Activated CD8-positive, alpha-beta memory T cell treated with anti-CD3 and anti-CD28 coated beads for 24 hours (primary cell): ENCODE measurements at places on chromosomes 5 and 9.

DNA sequence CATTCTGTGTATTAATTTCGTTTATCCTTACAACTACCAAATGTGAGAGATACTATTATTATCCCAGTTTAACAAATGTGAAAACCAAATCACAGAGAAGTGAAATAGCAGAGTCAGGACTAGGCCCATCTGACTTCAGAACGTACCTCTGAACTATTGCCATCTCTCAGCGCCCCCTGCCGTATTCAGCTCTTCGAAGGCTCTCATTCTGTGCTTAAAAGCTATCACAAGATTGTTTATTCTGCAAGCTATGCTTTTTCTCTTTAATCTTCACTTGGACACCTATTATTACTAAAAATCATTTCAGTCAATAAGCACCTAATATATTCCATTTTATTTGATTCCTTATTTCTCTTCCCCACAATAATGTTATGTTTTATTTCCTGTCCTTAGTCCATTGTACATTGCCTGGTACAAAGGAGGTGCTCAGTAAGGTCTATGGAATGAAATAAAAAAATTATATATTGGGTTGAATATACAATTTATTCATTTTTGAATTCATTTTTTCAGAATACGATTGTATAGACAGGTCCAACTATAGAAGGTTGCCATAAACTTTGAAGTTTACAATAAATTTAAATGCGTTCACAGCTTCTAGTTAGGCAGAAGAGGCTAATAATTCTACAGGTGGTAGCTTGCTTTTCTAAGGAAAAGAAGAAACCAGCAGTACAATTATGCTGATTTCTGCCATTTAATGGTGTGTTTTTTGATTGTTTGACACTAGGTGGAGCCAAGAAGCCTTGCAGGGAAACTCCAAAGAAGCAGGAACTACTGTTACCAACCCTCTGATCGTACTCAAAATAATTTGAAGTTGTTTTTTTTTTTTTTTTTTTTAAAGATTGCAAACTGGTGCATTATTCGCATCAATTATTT is 202.2 kb upstream of the DMRTA1 start:
- DNase-seq, result no peak

GRCh38 chr5:95989283-95990048 is 27.8 kb upstream of the ELL2 start:
- DNase-seq, result no peak

DNA sequence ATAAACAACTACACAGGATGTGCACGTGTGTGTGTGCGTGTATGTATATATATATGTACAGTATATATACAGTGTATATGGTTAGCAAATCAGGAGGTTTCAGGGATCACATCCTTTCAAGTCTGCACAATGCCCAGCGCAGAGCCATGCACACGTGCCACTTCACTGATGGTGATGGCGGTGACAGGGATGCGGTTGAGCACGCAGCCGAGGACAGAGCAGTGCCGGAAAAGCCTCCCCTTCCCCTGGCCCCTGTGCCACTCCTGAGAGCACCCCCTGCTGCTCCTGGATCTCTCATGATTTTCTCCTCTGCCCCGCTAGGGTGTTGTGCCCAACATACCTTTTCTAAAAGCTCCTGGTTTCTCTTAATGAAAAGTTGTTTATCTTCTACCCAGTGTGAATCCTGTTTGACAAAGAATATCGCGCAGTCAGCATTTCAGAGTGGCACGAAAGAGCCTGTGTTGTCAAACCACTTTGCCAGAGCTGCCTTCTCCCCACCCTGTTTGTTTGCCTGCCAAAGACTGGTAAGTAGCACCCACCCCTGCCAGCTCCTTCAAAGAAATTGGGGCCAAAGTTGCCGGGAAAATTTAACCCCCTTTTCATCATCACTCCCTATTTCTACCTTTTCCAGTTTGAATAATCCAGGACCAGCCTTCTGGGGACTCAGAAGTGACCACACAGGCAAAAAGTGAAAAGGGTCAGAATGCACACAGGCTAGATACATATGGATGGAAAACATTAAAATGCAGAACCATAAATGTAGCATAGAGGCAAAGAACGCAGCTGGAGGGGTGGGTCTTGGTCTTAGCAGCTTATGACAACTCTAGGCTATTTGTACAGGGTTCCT is 126.2 kb upstream of the DPYSL3 start:
- DNase-seq, result no peak

DNA sequence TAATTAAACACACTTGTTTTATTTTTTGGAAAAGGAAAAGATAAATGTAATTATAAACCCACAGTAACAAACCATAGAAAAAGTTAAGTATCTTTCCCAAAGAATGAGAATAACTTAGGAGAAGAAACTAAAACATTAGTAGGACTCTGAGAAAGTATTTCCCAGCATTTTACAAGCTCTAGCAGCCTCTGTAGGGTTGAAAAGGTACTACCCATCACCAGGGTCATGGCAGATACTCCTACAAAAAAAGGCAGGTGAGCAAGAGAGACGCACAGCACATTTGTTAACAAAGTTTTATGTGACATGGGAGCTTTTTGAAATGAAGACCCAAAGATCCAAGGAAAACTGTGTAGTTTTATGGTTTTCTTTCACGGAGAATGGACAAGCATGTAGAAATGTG is 77.7 kb upstream of the FAM169A start:
- DNase-seq, result no peak

GRCh38 chr9:35548571-35548970 is 56.5 kb upstream of the TESK1 start:
- DNase-seq, result no peak

DNA sequence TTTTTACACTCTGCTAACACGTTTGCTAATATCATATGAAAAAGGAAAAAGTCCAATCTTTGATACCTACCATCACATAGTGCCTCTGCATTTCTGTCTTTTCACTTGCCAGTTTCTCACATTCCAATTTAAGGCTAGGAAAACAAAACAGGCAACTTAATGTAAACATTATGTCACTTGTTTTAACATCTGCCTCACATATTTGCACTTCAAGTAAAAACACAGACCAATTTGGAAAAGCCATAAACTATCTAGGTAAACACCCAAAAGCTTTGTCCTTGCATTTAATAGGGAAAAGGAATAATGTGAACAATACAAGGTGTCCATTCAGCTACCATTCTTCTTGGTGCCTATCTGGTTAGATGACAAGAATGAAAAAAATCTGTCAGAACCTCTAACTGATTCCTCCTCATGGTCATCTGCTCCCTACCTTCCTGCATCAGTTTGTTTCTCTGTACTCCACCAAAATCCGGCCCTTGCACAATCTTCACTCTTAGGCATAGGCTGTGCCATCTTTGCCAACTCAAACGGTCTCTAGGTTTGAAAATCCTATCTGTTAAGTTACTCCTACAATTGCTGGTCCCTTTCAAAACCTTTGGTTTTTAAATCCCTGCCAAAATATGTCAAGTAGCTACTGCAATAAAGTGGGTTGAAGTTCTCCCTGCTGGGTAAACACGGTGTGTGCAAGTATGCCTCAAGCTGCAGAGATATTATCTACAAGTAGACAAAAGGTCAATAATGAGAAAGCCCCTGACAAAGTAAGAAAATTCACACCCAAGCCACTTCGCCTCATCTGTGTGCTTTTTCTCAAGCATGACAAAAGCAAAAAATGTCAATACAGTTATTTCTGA is 3.4 kb downstream of the TLE1 start:
- no peak for DNase-seq

GRCh38 chr9:96241391-96241809 is 60.6 kb downstream of the HSD17B3 start:
- DNase-seq, result peak; percentile 80

DNA sequence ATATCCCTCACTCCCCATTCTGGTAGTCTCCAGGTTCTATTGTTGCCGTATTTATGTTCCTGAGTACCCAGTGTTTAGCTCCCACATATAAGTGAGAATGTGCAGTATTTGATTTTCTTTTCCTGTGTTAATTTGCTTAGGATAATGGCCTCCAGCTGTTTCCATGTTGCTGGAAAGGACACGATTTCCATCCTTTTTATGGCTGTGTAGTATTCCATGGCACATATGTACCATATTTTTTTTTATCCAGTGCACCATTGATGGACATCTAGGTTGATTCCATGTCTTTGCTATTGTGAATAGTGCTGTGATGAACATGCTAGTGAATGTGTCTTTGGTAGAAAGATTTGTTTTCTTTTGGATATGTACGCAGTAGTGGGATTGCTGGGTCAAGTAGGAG is 98.2 kb downstream of the NNT start:
- no peak for DNase-seq

DNA sequence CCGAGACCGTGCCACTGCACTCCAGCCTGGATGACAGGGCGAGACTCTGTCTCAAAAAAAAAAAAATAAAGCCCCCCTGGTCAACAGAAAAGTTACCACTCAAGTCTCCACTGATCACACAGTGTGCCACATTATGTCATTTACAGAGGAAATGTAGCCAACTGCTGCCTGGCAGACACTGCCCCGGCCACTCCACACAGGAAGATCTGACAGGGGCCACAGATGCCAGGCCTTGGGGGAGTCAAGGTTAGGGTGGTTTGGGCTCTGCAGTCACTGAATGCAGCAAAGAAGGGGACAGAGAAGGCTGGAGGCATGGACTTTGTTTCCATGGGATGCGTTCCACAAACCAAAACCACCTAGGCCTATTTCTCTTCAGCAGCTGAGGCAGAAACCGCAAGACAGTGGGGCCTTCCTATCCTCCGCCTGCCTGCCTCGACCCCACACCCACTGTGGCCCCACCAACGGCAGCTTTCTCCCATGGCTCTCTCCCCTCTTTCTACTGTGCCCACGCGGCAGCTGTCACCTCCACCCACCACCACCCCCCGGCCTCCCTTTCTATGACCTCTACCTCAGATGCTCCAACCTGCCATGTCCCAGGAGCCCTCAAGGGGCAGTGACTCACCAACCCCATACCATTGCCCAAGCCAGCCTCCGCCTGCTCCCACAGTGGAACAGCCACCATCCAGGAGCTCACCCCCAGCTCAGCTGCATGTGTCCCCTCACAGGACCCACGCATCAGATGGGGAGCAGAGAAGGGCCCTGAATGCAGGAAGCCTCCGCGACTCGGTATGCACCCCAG is 12.4 kb downstream of the IPPK start:
- DNase-seq, result no peak

GRCh38 chr5:127957183-127957582 is 126.4 kb upstream of the SLC12A2 start:
- no peak for DNase-seq

DNA sequence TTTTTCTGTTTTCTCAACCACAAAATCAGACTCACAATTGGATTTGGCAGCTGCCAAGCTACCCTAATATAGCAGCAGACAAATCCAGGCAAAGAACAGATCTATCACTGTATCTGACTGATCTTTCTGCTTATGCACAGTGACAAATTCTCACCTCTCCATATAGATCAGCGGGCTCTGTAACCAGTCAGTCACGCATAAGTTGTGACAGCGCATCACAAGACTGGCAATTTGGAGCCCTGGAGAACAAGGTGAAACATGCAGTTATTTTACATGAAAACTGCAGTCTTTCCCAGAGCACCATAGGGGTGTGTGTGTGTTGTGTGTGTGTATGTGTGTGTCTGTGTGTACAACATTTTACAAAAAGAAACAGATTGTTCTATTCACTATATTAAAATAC is 37.7 kb downstream of the RORB start:
- DNase-seq, result no peak

DNA sequence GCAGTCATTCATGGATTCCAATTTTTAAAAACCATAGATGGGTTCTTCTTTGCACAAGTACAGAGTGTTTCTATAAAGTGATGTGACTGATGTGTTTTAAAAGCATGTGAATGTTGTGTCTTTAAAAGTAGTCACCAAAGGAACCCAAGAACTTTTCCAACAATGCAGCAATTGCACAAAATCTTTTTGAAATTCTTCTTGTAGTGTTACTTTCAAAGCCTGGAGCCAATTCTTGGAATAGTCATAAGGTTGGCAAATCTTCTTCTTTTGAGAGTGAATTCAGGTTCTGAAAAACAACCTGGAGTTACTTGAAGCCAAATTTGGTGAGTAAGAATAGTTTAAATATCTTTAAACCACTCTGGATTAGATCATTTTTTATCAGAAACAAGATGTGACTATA is 10.5 kb downstream of the GRAMD2B start:
- no peak for DNase-seq

- DNase-seq, result no peak
Measured at GRCh38 chr9:85200726-85201404, 531.3 kb downstream of the NTRK2 start.

DNA sequence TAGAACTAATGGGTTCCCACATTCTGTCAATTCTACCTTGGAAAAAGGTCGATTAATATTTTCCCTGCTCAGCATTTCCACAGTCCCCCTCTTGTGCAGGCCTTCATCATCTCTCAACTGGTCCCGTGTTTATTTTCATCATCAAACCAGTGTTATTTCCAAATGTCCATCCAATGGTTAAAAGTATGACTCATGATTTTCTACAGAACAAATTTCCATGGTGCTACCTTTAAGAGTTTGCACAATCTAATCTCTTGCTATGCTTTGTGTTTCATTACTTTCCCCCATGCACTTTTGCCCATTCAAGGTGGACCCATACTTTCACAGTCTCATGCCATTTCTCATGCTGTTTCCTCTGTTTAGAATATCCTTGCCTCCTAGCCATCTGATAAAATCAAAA is 143.7 kb downstream of the CCDC192 start:
- no peak for DNase-seq

GRCh38 chr9:83511051-83511450 is 27.1 kb downstream of the FRMD3 start:
- no peak for DNase-seq

DNA sequence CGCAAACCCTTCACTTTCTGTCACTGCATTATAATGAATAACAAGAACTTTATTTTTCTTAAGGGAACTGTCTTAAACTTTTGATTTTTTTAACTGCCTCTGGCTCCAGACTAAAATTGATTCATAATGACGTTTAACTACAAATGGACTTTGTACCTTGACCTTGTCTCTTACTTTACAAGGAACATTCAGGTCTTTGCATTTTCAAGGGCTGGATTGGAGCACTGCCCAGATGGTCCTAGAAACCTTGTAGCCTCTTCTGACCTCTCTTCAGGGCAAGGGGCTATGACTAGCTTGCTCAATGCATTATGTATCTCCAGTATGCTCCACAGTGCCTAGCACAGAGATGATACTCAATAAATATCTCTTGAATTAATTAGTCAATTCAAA is 612.6 kb upstream of the CLINT1 start:
- no peak for DNase-seq

GRCh38 chr5:62046191-62046590 is 259.8 kb upstream of the KIF2A start:
- DNase-seq, result no peak
